Fibroblast of the aortic adventitia (primary cell): ENCODE measurements at places on chromosomes 2 and 18. TPM values are rescaled to one million over a fixed set of nuclear protein-coding genes. Genes with fewer than 3 reads are reported as not detected.

The TMEM37 gene
- not detected in 2 replicates for total RNA-seq

The PDCD1 gene
- total RNA-seq = not detected in 2 replicates

The EN1 gene
- total RNA-seq = 0.63 and 0.90 TPM in 2 replicates

The RPE gene
- 69.6 and 97.3 TPM in 2 replicates for total RNA-seq

The CPO gene
- 0.18 TPM in 1 of 2 replicates, not detected in the other for total RNA-seq

The VWC2L gene
- not detected in 2 replicates for total RNA-seq

The FOSL2 gene
- total RNA-seq = 26.3 and 44.4 TPM in 2 replicates

The REG1B gene
- not detected in 2 replicates for total RNA-seq

The PLEKHH2 gene
- total RNA-seq = 5.4 and 20.0 TPM in 2 replicates

The SAG gene
- not detected in 2 replicates for total RNA-seq

The POU3F3 gene
- not detected in 2 replicates for total RNA-seq

The GPR55 gene
- under 0.01 TPM in 1 of 2 replicates, not detected in the other for total RNA-seq

The PSMA8 gene
- total RNA-seq = not detected in 2 replicates

The MPP4 gene
- total RNA-seq = 0.33 and 4.0 TPM in 2 replicates

The GKN2 gene
- not detected in 2 replicates for total RNA-seq

The REEP1 gene
- total RNA-seq = 0.27 TPM in 1 of 2 replicates, not detected in the other

The TXNDC2 gene
- total RNA-seq = 0.16 and 0.27 TPM in 2 replicates

The B4GALT6 gene
- total RNA-seq = 1.9 and 6.3 TPM in 2 replicates

The MRPL53 gene
- 19.3 and 30.2 TPM in 2 replicates for total RNA-seq

The GALNT13 gene
- total RNA-seq = 0.45 and 5.1 TPM in 2 replicates

The TCF23 gene
- total RNA-seq = 2.3 TPM in 1 of 2 replicates, not detected in the other

The IL18R1 gene
- 4.7 and 6.8 TPM in 2 replicates for total RNA-seq

The CPSF3 gene
- total RNA-seq = 62.2 and 76.5 TPM in 2 replicates

The TMEM214 gene
- total RNA-seq = 10.3 and 71.6 TPM in 2 replicates

The RAPGEF4 gene
- total RNA-seq = 1.3 and 54.4 TPM in 2 replicates

The OXER1 gene
- total RNA-seq = 0.27 TPM in 1 of 2 replicates, not detected in the other
